ENCODE measurements at places on chromosomes 2 and 18.

- DNase-seq = peak; percentile 76
These were observed 35.2 kb downstream of the ST3GAL5 start for GRCh38 chr2:85853499-85854165.

DNA sequence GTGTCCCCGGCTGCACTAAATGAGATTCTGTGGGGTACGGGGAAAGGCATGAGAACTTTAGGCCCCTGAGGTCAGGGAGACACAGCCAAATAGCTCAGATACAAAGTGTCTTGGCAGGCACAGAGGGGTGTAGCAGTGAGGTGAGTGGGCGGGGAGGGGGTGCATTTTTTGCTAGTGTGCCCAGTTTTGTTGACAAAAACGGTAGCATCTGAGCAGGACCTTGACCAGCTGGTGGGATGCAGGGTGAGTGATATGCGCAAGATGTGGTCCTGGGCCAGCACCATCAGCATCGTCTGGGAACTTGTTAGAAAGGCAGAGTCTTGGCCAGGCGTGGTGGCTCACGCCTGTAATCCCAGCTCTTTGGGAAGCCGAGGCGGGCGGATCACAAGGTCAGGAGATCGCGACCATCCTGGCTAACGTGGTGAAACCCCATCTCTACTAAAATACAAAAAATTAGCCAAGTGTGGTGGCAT, 127.3 kb upstream of the LGALSL start:
- no peak for DNase-seq

- peak; percentile 73 for DNase-seq
These were observed 18.8 kb downstream of the COX7A2L start for GRCh38 chr2:42342061-42342794.

DNA sequence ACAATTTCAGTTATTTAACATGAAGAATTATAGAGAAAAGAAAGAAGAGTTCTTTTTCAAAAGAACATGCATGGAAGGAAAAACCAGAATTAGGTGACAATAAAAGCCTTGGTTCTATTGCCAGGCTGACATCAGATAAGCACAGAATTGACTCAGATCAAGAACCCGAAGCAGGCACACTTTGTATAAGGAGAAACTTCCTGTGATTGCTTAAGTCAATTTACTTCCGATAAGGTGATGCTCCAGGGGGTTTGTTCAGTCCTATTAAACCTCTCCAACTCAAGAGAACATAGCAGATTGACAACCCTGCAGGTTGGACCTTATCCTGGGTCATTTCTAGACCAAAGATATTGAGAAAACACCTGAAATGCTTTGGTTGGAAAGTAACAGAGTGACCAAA, 31.4 kb downstream of the GAREM1 start:
- no peak for DNase-seq

DNA sequence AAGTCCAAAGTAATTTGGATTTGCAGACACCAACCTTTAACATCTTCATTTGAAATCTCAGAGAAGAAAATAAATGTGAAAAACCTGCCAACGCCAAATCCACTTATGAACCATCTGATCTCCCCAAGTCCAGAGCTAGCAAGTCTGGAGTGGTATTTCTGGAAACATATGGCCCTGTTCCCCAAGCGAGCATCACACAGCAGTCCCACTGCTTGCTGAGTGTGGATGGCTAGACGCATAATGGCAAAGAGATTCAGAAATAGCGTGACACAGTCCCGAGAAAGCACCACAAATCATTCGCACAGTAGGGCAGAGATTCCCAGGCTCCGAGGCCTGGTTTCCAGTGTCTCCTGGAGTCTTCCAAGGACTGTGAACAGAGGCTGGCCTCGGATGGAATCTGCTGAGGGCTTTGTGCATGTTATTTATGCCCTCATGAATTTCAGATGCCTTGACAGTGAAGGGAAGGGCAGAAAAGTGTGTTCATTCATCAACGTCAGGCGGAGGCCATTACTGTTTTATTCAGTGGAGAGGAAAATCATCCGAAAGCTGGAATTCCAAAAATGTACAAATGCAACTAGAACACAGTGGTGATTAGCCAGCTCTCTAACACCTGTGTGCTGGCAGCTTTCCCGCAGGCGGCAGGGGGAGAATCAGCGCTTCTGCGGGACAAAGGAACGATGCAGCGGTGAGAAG, 417.0 kb downstream of the EIPR1 start:
- DNase-seq = no peak

DNA sequence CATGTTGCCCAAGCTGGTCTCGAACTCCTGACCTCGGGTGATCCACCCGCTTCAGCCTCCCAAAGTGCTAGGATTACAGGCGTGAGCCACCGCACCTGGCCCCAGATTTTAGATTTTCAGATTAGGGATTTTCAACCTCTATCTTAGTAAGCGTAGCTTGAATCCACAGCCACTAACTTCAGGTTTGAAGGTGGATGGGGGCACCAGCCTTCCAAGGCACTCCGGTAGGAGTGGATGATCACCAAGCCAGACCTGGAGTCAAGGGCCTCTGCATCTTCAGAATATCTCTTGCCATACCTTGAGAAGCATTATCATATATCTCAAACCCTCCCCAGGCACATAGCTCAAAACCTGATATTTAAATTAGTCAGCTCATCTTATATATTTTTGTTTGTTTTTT, 17.9 kb downstream of the GALM start:
- DNase-seq = no peak

DNA sequence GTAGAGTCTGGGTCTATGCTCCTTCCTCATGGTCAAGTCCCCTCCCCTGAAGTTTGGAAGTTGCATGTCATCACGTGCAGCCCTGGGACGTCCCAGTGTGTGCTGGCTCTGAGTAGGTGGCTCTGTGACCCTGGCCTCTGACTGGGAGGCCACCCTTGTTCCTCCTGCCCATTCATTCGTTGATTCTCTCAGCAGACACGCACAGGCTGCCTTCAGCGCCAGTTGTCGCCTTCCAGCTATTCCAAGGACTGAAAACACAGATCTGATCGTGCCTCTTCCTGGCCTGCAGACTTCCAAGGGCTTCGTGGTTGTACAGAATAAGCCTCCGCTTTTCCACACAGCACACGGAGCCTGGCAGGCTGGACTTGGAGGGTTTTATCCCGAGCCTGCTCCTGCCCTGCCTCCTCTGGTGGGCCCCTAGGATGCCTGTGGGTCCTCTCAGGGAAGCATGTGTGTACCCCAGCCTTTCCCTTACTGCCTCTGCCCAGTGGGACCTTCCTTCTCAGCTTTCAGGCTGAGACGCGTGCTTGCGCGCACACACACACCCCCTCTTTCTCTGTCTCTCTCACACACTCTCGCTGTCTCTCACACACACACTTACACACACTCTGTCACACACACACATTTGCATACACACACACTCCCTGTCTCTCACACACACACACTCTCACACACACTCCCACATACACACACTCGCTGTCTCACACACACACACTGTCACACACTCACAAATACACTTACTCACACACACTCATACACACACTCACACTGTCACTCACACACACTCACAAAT, 17.7 kb downstream of the SH3BP4 start:
- peak; percentile 17 for DNase-seq

- DNase-seq = no peak
These were observed 43.7 kb downstream of the WIPF1 start for GRCh38 chr2:174553811-174554493.

GRCh38 chr2:69122271-69122670, 109.3 kb downstream of the ANTXR1 start:
- peak; percentile 48 for DNase-seq

- DNase-seq = peak; percentile 98
These were observed 19.1 kb downstream of the SH2D6 start for GRCh38 chr2:85437488-85438200.

DNA sequence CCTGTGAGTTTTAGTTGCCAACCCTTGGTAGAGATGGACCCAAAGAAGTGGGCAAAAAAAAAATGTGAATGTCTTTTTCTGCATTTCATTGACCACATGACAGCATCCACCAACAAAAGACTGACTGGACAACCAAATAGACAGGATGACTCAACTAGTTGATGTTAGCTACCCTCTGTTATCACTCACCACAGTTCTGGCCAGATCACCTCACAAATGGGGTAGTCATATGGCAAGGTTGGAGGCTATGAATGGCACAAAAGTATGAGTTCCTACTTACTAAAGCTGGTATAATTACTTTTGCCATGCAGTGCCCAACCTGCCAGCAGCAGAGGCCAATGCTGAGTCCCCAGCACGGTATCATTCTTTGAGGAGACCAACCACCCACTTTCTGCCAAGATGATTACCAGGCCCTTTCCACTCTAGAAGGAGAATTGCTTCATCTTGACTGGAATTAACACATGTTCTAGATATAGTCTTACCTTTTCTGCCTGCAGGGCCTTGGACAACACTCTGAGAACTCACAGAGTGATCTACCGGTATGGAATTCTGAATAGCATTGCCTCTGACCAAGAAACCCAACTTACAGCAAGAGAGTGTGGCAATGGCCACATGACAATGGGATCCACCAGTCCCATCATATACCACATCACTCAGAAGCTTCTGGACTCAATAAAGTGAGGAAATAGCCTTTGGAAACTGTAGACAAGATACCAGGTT, 20.1 kb upstream of the TCF7L1 start:
- no peak for DNase-seq

DNA sequence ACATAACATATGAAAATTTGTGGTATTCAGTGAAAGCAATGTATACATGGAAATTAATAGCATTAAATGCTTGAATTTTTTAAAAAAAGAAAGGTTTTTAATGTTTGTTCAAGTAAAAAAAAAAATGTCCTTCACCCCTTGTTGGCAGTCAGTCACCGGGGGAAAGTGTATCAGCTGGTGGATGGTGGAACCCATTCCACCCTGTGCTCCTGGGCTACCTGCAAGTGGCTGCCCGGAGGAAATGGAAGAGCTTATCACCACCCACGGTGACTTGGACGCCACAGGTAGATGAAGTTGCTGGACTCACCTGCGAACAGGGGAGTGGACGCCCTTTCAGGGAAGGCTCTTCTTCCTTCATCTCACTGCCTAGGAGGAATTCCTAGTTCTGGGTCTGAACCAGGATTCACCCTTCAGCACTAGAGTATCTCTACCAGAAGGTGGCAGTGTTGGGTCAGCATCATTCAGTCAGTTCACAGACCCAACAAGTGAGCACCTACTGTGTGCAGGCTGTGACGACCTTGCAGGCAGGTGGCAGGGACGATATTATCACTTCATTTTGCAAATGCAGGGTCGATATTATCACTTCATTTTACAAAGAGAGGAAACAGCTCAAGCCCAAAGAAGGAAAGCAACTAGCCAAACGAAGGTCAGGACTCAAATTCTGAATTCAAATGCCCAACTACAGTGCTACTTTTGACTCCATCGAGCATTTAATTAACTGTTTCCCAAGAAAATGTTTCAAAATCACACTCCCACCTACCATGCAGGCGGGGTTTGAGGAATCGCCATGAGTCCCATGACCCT, 35.8 kb downstream of the CIB4 start:
- DNase-seq = peak; percentile 65

GRCh38 chr2:17878281-17879136, at the start of gene KCNS3:
KCNS3 (plus strand) TSS chr2:17878667; CDS start chr2:17931009, 52,342 bp downstream.
- peak; percentile 43 for DNase-seq

GRCh38 chr18:31667185-31667584, 17.2 kb downstream of the B4GALT6 start:
- DNase-seq = no peak

DNA sequence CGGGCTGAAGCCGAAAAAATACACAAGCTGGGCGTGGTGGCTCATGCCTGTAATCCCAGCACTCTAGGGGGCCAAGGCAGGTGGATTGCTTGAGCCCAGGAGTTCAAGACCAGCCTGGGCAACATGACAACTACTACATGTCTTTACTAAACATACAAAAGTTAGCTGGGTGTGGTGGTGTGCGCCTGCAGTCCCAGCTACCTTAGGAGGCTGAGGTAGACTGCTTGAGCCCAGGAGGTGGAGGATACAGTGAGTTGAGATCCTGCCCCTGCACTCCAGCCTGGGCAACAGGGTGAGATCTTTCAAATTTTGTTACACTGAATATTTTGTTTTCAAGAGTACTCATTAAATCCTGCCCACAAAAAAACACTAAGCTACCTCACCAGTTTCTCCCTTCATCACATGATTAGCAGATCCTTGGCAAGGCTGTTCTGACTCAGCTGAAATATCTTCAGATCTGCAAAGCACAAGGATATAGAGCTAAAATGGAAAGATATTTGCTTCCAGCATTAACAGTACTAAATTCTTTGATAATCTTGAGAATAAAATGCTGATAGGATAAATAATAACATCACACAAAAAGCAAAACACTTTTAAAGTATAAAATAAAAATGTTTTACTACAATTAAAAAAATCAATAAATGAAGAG, 28.2 kb upstream of the MCM6 start:
- peak; percentile 32 for DNase-seq

- peak; percentile 95 for DNase-seq
These were observed 37.7 kb downstream of the BCL11A start for GRCh38 chr2:60515721-60516226.

DNA sequence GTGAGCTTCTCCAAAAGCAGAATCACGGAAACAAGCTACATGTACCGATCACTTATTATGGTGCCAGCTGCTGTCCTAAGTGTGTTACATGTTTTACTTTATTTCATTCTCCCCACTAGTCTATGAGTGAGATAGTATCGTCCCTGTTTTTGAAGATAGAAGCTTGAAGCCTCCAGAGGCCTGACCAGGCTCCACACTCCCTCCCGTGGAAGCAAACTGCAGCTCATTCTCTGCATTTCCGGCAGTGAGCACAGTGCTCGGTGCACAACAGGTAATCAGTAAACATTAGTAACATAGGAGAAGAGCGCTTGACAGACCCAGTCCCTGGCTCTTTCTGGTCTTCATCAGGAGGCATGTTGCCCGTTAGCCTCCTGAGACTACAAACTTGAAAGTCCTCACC, 72.9 kb downstream of the ZBTB7C start:
- DNase-seq = no peak
